ENCODE measurements at places on chromosomes 5 and 9.

GRCh38 chr5:96765043-96765442 is 42.7 kb downstream of the ERAP1 start:
- DNase-seq = no peak

GRCh38 chr9:70540016-70540415 is 125.6 kb upstream of the KLF9 start:
- no peak for DNase-seq

GRCh38 chr5:133298447-133298846 is 246.6 kb downstream of the HSPA4 start:
- DNase-seq = no peak

DNA sequence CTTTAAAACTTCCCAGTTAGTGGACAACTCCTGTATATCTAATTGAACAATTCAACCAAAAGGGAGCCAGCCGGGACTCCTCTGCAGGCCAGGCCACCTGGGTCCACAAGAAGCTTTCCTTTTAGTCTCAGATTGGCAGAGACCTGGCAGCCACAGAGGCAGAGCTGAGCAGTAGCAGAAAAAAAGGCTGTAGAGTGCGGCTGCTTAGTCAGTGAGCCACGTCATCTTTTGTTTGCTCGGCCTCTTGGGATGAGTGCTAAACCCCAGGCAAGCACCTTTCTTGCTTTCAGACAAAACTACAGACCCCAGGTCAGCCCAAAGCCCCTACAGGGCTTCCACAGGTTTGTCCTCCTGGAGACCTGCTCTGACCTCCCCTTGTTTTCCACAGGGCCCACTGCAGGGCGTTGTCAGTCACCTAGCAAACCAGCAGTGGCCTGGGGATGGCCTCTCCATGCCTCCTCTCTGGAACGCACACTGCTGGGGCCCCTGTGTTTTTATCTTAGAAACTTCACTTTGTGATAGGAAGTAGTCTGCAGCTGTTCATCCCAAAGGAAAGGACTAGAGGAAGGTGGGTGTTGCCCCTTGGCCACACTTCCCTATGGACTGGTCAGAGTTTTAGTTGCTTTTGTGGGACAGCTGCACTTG is 49.9 kb downstream of the SHB start:
- peak; percentile 91 for DNase-seq

DNA sequence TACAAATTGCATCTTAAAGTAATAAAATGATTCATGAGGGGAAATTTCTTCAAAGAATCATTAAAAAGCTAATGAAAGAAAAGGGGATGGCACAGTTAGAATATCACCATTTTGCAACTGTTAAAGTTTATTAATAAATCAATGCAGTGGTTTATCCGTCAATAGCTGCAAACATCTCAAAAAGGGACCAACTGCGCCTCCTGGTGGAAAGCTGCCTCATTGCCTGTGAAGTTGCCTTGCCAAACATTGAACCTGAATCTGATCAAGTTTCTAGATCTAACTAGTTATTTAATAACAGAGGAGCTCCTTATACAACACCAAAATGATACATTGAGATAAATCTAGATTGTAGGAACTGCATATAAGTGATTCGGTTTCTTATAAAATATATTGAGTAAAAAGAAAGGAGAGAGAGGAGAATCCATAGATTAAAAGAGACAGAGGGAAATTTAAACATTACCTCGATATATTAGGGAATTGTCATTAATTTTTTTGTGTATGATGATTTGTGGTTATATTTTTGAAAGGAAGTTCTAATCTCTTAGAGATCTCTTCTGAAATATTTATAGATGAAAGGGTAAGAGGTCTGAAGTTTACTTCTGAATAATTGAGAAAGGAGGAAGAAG is 6.9 kb upstream of the NDUFB6 start:
- peak; percentile 71 for DNase-seq

GRCh38 chr5:10065428-10066000 is 184.2 kb downstream of the ATPSCKMT start:
- no peak for DNase-seq

DNA sequence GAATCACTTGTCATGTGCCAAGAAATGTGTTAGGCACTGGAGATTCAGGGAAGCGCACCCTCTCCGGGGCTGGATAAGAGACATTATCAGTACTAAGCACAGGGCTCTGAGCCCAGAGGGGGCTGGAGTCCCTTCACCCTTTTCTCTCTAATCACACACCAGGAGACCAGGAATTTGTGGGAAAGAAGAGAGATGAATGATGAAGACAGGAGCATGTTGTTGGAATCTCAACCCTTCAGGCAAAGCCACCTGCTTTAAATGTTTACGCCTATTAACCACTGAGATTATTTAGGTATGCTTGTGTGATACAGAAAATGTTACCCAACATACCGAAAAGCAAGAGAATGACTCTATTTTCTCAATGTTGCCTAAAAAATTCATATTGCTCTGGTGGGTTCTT is 119.8 kb downstream of the ENTREP1 start:
- DNase-seq = no peak

GRCh38 chr5:181114844-181115778 is 15.9 kb downstream of the OR2V1 start:
- DNase-seq = peak; percentile 64

DNA sequence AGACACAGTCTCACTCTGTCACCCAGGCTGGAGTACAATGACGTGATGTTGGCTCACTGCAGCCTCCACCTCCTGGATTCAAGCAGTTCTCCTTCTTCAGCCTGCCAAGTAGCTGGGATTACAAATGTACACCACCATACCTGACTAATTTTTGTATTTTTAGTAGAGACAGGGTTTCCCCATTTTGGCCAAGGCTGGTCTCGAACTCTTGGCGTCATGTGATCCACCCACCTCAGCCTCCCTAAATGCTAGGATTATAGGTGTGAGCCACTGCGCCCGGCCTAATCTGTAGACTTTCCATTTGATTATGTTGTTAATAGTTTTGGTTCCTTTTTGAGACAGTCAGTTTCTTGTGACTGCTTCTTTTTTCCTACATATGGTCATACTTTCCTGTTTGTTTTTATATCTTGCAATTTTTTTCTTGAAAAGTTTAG is 31.0 kb downstream of the MTREX start:
- DNase-seq = no peak

GRCh38 chr5:82097-82496 is 9.9 kb upstream of the PLEKHG4B start:
- DNase-seq = peak; percentile 36

DNA sequence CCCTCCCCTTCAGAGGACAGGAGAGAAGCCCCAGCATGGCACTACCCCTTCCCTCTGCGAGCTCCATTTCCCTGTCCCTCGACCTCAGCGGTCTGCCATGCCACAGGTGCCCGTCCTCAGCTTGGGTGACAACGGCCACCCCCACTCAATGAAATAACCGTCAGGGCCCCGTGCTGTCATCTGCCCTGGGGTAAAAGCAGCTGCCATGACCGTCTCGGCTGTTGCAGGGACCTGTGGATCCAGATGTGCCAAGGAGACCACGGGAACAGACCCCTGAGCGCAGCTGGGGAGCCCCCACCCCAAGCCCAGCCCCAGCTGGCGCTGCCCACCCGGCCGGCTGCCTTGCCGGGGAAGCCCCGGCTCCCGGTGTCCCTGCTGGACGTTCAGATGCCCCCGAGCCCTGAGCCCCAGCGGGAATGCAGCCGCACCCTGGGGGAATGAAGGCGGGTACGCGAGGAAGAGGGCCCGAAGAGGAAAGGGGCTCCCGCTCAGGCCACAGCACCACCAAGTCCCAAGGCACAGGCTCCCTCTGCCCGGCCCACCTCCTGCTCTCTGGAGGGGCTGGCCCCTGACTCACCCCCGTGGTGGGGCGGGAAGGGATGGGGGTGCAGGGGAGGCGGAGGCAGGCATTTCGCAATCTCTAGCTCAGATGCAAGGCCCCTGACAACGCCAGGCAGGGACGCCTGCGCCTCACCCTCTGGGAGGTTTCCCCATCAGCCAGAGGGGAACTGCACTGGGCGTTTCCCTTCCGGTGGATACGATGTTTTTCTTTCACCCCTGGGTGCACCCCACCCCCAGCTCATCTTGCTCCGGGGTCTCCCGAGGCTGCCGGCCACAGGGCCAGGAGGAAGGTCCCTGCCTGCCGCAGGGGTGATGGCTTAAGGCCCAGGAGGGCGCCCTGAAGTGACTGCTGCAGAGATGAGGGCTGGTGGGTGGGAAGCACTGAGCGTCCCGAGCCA is 49.2 kb downstream of the NACC2 start:
- no peak for DNase-seq

- DNase-seq = no peak
These were observed 247.5 kb upstream of the TMEM161B start for GRCh38 chr5:88515881-88516819.

- DNase-seq = no peak
These were observed 12.0 kb downstream of the URM1 start for GRCh38 chr9:128383007-128383753.

DNA sequence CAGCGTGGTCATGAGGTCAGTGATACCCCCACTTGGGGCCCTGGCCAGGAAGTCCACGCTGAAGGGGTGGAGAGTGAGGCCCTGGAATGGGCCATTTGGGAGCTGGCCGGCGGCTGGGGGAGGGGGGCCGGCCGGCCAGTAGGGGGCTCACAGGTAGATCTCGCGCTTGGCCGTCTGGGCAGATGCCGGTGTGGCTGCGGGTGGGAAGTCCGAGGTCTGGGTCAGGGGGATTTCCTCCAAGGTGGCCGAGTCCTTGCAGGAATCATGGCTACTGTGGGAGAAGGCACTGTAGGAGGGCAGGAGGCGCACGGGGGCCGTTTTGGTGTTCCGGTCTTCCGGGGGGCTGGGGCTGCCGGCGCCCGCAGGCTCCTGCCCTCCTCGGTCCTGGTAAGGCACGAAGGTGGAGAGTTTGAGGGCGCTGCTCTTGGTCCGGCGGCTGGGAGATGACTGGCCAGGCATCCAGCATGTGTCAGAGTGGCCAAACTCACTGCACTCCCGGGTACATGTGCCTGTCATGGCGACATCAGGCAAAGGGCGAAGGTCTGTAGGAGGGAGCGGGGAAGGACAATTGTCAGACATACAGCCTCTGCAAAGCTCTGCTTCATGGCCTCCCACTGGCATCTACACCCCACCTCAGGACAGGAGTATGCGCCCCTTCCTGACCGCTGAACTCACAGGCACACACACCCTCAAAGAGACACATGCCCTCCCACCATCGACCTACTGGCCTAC is 24.1 kb downstream of the PCDH1 start:
- DNase-seq = no peak

DNA sequence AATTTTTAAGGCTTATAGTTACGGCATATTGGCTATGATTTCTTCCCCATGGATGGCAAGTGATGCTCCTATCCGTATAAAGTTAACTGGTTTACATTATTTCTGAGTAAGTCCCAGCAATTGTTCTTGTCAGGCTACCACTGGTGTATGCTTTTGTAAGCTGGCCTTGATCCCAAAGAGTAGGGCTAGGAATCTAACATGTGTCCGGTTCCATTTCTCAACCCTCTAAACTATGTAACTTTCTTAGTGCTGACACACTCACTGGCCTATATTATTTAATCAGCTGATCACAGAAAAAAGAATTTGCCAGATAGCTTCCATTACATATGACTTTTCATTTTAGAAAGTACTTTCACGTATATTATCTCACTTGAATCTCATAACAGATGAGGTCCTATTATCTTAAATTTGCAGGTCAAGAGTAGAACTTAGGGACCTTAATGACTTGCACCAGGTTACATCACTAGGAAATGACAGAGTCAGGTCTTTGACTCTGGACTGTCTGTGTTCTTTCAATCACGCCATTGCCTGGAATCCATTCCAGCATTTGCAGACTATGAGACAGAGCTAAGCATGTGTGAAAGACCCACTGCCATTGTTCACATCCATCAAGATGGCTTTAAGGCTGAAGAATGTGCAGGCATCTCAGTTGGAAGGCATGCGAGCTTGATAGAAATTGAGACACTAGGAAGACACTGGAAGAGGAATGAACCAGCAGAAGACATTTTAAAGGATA is 362.9 kb downstream of the ARRDC3 start:
- DNase-seq = no peak

GRCh38 chr5:76229900-76230299 is 146.7 kb downstream of the SV2C start:
- no peak for DNase-seq

DNA sequence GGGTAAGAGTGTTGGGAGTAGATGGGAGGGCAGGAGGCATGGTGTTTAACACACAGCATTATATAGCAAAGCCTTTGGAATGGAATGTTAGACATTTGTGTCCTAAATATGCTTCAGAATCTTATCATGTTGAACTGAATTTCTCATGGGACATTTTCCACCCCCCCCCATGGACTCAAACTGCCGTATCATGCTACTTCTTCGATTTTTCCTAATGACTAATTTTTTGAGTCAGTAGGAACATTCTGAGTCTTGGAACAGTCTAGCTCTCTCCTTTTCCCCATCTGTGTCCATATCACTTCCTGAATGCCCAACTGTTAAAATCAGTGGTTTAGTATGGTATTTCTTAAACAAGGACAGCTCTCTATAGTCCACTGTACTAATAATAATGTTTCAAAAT is 380.6 kb downstream of the TLE4 start:
- peak; percentile 4 for DNase-seq

GRCh38 chr9:130616451-130616850 is 37.1 kb downstream of the FUBP3 start:
- DNase-seq = no peak

- no peak for DNase-seq
These were observed 50.3 kb downstream of the OTP start for GRCh38 chr5:77588175-77588574.

- DNase-seq = no peak
These were observed 73.3 kb upstream of the IFNK start for GRCh38 chr9:27450752-27451151.

- DNase-seq = no peak
These were observed 306.1 kb upstream of the WWC1 start for GRCh38 chr5:167985373-167985772.

DNA sequence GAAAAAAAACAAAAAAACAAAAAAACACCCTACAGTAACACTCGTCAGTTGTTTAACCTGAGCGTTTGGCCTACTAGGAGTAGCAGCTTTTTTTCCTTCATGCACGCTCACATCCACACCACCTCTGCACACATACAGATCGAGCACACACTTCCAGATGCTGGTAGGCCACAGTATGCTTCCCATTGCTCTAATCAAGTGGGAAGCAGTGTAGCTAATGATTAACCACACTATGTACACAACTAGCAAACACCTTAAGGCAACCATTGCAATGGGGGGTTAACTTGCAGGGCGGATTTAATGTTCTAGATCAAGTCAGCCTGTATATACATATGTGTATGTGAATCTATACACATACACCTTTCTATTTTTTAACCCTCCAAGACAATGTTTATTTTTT is 65.5 kb upstream of the GLRX start:
- DNase-seq = no peak

GRCh38 chr9:110261632-110262031 is 5.3 kb upstream of the TXN start:
- DNase-seq = no peak

DNA sequence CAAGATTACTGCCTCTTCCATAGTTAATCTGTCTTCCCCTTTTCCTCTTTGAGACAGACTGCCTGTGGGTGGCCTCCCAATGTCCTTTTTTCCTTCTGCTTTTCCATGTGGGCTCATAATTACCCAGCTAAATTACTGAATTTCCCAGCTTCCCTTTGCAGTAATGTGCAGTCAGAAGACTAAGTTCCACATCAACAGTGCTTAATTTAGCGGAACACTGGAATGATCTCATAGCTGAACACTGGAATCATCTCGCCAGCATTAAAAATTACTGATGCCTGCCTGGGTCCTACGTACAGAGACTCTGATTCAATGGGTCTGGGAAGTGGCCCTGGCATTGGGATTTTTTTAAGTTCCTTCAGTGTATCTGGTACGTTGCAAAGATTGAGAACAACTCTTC is 84.3 kb downstream of the DNAH5 start:
- no peak for DNase-seq

- DNase-seq = peak; percentile 75
These were observed 83.5 kb downstream of the PDE4D start for GRCh38 chr5:59810041-59810440.

Measured in ELR (cell line).